ENCODE measurements at places on chromosomes 12 and 14. TPM values are rescaled to one million over a fixed set of nuclear protein-coding genes. Genes with fewer than 3 reads are reported as not detected.

DNA sequence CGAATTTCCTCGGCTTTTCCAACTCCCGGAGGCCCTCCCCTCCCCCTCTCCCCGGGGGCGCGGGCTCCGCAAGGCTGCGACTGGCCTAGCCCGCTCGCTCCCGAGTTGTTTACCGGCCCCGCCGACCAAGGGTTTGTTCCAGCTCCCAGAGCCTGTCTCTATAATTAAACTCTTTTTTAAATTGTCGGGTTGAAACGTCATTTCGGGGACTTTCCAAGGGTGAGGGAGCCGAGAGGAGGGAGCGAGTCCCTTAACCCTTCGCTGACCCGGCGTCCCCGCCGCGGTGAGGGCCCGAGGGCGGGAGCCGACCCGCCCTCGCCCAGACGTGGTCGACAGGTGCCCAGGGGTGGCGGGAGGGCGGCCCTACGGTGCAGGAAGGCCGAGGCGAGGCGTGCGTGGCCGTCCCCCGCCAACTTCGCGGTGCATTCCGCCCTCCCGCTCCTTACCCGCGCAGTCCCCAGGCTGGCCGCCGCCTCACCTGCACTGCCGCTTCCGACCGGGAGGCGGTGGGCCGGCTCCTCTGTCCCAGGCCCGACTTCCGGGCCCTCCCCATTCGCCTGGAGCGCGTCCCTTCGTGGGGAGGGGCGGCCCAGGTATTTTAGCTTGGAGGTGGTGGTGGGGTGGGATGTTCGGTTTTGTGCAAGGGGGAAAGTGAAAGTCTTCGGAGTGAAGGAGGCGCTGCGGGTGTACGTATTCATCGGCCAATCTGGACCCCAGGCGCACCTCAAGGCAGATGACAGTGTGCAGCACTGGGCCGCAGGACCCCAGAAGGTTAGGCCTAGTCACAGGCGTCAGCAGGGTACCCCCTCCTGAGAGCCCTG lies 2.9 kb upstream of the ZFP36L1 start:
- H3K27me3 ChIP-seq = peaks cover 28% of the 10 kb centered on the region
- peak; percentile 72 for DNase-seq
- H3K27ac ChIP-seq = peak overlapping the region; percentile 99
- H3K4me3 ChIP-seq = peak overlapping the region; percentile 95
- H3K36me3 ChIP-seq = peaks cover 24% of the 10 kb centered on the region

- no peak for DNase-seq
- no peaks in the 10 kb centered on the region for H3K27me3 ChIP-seq
- no peaks in the 10 kb centered on the region for H3K4me1 ChIP-seq
- H3K27ac ChIP-seq = no peak overlapping the region
- no peaks in the 10 kb centered on the region for H3K36me3 ChIP-seq
Observed at GRCh38 chr14:84825481-84826251, 704.3 kb upstream of the FLRT2 start.

Gene C1QL4
- 0.33 TPM for total RNA-seq

Gene ERP27
- not detected for total RNA-seq

DNA sequence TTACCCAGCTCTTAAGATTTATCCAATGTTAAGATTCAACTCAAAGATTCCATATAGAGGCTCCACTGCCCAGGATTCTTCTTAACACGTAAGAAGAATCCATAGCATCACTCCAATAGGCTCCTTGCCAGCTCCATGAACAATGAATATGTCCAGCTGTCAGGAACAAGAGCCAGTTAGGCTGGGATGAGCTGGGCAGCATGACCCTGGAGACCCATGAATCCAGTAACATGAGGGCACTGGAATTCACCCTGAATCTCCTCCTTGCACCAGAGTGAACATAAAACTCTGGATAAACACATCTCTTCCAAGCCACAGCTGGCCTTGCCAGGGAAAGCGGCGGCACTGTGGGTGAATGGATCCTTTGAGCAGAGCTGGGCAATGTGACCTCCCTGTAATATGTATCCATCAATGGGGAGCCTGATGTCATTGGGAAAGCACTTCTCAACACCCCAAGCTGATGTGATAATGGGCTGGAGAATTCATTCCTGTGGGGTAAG lies 24.4 kb upstream of the TC2N start:
- H3K36me3 ChIP-seq = peaks cover 13% of the 10 kb centered on the region
- no peak overlapping the region for H3K4me3 ChIP-seq
- no peaks in the 10 kb centered on the region for H3K27me3 ChIP-seq
- H3K4me1 ChIP-seq = no peaks in the 10 kb centered on the region
- no peak for DNase-seq

- DNase-seq = no peak
- no peaks in the 10 kb centered on the region for H3K36me3 ChIP-seq
- H3K4me1 ChIP-seq = no peaks in the 10 kb centered on the region
- H3K4me3 ChIP-seq = no peak overlapping the region
- no peak overlapping the region for H3K27ac ChIP-seq
Observed at GRCh38 chr12:42916143-42916542, 326.6 kb upstream of the PRICKLE1 start.

DNA sequence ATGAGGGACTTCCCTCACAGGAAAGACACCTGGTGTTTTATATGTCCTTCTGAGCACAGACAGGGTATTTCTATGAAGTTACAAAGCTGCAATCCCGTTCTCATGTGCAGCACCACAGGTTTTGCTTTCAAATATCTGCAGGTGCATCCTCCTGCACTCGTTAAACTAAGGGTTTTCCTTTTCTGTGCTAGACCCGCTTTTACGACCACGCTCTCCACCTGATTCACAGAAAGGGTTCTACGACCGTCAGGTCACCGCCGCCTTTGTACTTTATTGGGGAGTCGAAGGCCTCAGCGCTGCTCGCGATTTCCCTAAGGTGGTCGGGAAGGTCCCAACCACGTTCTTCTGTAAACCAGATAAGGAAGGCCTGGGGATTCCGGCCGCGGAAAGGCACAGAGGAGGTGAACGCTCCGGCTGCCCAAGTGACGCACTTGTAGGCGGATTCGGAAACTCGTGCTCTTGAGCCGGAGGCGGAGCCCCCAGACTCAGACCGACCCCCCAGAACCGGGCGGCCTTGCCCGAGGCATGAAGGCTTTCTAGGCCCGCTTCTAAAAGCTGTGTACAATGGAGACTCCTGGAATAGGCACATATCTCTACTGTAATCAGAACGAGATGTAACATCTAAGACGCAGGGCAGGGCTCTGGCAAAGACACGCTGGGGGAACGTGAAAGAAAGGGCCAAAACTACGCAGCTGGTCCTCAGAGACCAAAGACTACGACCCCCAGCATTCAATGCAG lies 995 bp upstream of the HSP90B1 start:
- peaks cover 53% of the 10 kb centered on the region for H3K4me1 ChIP-seq
- DNase-seq = peak; percentile 87
- peaks cover 25% of the 10 kb centered on the region for H3K36me3 ChIP-seq
- H3K4me3 ChIP-seq = peak overlapping the region; percentile 94
- peak overlapping the region; percentile 98 for H3K27ac ChIP-seq

Gene AQP2
- total RNA-seq = not detected

DNA sequence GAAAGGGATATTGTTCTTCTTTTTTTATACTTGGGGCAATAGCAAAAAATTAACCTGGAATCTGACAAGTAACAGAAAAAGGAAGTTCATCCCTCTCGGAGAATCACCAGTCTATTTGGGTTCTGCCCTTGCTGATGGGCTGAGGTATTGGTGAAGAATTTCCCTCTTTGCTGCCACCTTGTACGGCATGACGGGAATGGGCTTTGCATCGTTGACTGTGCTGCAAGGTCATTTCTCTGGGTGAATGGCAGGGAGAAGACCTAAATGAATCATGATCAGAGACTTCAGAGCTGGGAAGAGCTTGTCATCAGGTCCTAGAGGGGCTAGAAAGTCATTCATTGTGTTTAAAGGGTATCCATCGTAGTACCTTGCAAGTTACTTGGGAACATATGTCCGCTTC lies 12.0 kb downstream of the C1S start:
- no peak for DNase-seq
- no peak overlapping the region for H3K4me3 ChIP-seq
- peaks cover 20% of the 10 kb centered on the region for H3K4me1 ChIP-seq
- H3K36me3 ChIP-seq = no peaks in the 10 kb centered on the region
